Fibroblast of villous mesenchyme (primary cell): ENCODE measurements at places on chromosomes 4 and X.

DNA sequence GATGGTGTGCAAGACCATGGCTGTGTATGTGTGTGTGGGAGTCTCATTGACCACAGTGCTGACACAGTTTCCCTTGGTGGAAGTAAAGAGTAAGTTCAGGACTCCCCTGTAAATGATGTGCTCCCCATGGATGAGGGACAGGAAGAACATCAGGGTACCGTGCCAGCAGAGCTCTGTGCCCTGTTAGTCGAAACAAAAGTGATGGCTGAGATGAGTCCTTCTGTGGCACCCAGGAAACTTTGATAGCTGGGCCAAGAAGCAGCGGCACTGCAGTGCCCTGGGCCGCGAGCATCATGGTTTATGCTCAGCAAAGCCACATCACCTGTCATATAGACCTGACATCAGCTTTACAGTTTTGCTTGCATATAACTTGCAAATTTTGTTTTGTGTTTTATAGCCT, 61.4 kb upstream of the CLDN34 start:
- DNase-seq, result no peak

DNA sequence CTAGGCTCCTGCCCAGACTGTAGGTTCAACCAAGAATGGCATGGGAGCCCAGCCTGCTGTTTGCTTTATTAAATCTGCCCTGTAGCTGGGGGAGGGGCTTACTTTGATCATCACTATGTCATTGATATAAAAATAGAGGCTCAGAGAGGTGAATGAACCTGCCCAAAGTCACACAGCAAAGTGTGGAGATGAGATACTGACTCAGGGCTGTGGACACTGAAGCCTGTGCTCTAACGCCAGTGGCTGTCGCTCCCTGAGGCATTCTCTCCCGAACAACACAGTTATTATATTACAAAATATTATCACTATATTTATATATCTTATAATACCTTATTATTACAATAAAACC, 3.5 kb downstream of the MSANTD1 start:
- no peak for DNase-seq

DNA sequence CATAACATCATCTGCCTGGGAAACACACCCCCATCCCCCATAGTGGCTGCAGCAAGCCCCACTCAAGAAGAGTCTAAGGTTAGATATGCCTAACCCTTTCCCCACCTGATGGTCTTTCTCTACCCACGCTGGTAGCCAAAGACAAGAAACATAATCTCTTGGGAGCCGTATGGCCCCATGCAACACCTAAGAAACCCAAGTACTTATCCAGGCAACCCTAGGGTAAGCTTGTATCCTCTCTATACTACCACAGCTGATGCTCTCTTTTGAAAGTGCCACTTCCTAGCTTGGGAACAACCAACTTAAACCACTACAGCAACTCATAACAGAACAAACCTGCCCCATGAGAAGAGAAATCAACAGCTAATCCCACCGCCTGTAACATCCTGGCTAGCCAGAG, 161.1 kb downstream of the MSN start:
- no peak for DNase-seq

DNA sequence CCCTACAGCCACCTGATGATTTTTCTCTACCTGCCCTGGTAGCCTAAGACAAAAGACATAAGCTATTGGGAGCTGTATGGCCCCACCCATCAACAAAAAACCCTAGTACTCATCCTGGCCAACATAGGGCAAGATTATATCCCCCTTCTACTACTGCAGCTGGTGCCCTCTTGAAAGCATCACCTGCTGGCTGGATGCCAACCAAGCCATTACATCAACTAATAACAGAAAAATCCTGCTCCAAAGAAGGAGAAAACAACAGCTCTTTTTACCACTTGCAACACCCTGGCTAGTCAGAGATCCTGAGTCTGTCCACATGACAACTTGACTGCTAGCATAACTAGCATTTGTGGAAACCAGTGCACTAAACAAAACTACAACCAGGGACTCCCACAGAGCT, 43.6 kb upstream of the UPRT start:
- no peak for DNase-seq

DNA sequence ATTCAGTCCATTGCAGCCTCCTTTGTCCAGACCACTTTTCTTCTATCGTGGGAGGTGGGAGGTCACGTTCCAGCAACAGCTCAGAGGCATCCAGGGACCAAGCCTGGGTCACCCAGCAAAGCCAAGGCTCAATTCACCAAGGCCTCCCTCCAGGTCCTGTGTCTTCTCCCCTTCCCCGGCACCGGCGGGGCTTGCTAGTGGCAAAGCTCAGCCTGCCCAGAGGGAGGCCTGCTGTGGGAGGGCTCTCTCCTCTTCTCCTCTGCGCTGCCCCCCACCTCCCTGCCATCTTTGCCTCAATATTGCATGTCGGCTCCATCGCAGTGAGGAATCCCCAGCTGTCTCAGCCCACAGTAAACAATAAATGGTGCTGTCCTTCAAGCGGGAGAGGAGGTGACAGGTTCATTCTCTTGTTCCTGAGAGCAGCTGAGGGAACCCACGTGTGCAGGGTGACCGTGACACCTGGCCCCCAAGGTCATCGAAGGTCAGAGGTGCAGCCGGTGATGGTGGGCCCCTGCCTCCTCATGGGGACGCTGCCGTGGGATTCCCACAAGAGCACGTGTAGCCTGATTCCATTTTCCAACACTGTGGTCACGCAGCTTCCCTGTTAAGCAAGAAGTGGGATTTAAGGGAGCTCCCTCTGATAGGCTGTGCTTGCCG, 111.5 kb upstream of the PSAPL1 start:
- DNase-seq, result no peak

DNA sequence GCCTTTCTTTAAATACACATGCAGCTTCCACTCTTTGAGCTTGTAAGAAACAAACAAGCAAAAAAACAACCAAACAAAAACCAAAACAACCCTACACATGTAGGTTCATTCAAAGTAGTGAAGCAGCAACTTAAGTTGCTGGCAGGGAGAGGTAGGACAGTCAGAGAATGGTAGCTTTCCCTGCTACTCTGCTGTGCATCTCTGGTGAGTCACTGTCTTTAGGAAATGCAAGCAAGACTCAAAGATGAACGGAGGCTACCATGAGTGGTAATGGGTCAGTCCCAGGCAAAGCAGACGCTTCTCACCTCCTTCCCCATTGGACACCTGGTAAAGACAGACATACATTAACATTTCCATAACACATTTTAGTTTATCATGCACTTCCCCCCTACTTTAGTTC, 43.2 kb downstream of the PGRMC2 start:
- DNase-seq, result no peak

GRCh38 chr4:40990899-40991265, 223.5 kb downstream of the APBB2 start:
- no peak for DNase-seq

GRCh38 chr4:145566768-145567167, 52.4 kb upstream of the MMAA start:
- DNase-seq, result no peak

- no peak for DNase-seq
Measured at GRCh38 chrX:66163849-66164411, at the start of gene HEPH. HEPH (plus strand) TSS chrX:66164247; CDS start chrX:66170571, 6,324 bp downstream.

- no peak for DNase-seq
Measured at GRCh38 chr4:159042868-159043267, 60.0 kb upstream of the RAPGEF2 start.

DNA sequence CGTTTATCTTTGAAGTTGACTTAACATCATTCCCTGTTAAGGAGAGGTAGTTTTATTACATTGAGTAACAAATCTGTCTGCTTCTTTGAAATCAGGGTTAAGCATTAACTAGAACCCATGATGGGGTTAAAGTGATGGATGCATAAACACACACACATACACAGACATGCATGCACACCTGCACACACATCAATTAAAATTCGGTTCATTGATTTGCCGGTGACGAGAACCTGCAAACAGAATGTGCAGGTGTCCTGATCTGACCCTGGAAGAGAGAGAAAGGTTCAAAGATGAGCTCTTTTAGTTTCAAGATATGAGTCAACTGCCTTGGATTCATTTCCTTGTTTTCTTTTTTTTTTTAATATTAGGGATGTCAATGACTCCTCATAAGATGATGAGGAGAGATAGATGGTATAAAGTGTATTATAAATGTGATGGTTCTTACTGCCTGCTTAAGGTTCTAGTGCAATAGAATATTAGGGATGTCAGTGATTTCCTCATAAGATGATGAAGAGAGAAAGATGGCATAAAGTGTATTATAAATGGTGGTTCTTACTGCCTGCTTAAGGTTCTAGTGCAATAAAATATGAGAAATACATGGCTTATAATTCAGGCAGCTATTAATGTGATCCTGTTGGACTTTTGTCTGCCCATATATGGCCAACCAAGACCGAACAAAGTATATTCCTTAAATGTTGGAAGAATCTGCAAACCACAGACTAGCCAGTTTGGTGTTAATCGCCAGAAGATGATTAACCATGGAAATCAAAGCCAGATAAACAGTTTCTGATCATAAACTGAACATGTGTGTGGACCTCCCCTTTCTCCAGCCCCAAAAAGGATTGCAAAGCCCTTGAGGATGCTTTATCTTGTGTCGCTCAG, 14.1 kb upstream of the CD99 start:
- DNase-seq, result no peak

GRCh38 chrX:10483191-10483831, 137.1 kb downstream of the MID1 start:
- no peak for DNase-seq

GRCh38 chr4:2092669-2093053, 33.5 kb downstream of the NAT8L start:
- DNase-seq, result no peak

DNA sequence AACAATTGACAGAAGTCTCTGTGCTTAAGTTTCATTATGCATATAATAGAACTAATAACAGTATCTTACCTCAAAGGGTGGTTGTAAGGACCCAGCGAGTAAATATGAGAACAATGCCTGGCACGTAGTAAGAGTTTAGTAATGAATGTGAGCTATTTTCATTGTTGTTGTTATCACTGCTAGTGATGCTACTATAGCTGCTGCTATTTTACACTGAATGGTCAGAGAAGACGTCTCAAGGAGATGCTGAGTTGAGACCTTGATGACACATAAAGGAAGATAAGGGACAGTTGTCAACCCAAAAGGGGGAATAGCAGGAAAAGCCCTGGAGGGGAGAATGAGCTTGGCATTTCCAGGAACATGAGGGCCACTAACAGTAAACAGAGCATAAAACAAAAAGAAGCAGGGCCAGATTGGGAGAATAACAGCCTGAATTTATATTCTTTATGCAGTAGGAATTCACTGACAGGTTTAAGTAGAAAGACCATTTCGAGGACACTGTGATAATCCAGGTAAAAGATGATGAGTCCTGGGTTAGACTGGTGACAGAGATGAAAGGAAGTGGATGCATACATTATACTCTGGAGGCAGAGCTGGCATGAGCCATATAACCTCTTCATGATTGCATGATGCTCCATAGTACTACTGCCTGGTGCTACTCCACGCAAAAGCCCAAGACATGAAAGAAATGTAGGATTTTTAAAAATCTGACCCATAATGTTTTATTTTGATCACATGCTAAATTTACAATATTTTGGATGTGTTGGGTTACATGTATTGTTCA, 23.1 kb downstream of the ATP8A1 start:
- no peak for DNase-seq

GRCh38 chr4:40471923-40472322, 136.8 kb downstream of the CHRNA9 start:
- no peak for DNase-seq

GRCh38 chr4:13298655-13299054, 185.5 kb downstream of the RAB28 start:
- peak; percentile 83 for DNase-seq

DNA sequence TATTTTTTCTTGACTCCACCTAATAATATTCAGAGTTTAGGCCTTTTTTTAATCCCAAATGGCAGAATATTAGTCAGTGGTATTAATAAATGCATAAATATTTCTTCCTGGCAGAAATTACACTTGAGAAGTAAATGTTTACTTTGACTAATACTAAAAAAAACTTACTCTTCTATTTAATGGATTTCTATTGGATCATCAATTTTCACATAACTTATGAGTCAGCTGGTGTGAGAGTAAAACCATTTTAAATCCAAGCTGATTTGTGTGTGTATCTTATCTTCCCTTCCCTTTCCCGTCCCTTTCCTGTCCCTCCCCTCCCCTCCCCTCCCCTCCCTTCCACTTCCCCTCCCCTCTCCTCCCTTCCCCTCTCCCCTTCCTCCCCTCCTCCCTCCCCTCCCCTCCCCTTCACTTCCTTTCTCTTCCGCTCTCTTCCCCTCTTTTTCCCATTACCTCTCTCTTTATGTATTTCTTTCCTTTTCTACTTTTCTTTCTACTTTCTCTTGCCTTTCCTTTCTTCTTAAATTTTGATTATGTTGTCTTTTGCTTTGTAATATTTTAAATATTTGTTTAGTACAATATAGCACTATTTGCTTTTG, 630.1 kb upstream of the EPHA5 start:
- no peak for DNase-seq

DNA sequence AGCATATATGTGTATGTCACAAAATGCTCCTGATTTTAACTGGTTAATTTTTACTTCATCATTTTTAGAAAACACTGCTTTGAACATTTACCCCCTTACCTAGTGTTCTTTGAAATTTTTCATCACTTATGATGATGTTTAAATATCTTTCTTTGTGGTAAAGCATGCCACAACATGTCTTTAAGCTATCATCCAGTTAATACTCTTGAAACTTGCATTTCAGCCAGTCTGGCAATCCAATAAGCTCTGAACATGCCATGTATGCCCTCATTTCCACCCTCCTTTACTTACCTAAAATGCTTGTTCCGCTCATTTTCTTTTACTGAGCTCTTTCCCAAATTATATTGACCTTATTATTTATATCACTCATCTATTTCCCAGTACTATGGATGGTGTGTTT, 581.2 kb downstream of the RAPGEF2 start:
- DNase-seq, result no peak

- peak; percentile 94 for DNase-seq
Measured at GRCh38 chr4:2858451-2859217, 15.0 kb downstream of the ADD1 start.

- no peak for DNase-seq
Measured at GRCh38 chr4:146458594-146458993, 63.1 kb downstream of the SLC10A7 start.

DNA sequence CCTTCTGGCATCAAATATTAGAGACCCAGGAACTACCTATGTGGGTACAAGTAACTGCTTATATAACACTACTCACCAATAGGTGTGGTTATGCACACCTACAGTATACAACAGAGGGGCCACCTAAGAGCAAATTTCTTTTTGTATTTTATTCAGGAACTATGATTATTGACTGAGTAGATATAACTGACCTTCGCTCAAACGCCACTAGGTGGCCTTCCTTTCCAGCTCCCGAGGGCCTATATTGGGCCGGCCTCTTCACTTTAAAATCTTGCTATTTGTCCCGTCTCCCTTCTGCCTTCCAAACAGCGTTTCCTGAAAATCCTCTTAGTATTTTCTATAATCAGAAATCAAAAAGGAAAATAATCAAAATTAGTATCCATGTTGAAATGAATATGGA, 19.9 kb upstream of the PABPC5 start:
- no peak for DNase-seq

GRCh38 chr4:185204238-185204910, 574 bp upstream of the CFAP97 start:
- DNase-seq, result no peak

GRCh38 chr4:10611673-10612072, 72.9 kb downstream of the CLNK start:
- DNase-seq, result peak; percentile 79

GRCh38 chrX:71315917-71316316, 14.4 kb downstream of the ITGB1BP2 start:
- DNase-seq, result peak; percentile 71
